GDM1 (cell line): ENCODE measurements at places on chromosomes 11 and 22.

DNA sequence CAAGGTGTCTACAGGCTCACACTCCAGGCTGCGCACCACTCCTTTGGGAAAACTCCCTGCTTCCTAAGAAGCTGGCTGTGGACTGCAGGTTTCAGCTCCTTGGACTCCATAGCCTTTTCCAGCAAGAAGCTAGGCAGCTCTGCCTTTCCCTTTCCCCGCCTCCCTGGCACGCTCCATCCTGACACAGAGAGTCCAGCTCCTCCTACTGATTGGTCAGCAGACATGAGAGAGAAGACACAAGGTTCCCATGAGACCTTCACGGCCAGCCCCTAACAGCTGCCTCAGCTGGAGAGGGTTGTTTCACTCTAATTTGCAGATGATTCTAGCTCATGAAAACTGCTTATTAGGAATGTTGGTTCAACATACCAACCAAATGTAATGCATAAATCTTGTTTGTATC lies 27.6 kb downstream of the TENM4 start:
- no peak for DNase-seq

DNA sequence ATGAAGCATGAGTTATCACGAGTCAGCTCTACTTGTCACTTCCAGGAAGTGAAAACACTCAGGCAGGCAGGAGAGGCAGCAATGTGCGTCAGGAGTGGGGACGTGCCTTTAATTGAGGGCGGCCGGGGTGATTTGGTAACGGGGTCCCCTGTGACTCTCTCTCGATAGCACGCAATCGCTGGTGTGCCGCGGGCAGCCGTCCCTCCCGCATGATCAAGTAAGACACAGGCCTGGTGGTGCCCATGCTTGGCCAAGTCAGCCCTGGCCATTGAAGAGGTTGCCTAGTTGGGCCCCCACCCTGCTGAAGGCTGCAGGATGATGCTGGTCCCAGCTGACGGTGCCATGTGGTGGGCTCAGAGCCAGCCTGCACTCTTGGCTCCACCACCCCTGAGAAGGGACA lies 29.7 kb downstream of the CACNG2 start:
- no peak for DNase-seq

DNA sequence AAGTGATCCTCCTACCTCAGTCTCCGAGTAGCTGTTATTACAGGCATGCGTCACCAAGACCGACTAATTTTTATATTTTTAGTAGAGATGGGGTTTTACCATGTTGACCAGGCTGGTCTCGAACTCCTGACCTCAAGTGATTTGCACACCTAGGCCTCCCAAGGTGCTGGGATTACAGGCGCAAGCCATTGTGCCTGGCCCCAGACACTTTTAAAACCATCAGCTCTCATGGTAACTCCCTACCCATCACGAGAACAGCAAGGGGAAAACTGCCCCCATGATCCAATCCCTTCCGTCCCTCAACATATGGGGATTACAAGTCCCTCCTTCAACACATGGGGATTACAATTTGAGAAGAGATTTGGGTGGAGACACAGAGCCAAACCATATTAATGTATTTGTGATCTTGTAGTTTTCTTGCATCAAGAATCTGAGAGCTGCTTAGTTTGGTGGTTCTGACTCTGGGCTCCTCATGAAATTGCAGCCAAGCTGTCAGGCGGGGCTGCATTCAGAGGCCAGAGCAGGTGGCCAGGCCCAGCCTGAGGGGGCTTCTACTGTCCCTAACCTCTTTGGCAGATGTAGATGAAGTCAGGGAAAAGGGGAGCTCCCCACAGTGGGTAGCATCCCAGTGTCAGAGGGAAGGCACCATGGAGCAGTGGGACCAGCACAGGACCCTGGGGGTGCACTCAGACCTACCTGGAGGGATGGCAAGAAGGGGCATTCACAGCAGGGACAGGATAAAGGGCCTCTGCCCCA lies 31.2 kb upstream of the PRAME start:
- DNase-seq = no peak

DNA sequence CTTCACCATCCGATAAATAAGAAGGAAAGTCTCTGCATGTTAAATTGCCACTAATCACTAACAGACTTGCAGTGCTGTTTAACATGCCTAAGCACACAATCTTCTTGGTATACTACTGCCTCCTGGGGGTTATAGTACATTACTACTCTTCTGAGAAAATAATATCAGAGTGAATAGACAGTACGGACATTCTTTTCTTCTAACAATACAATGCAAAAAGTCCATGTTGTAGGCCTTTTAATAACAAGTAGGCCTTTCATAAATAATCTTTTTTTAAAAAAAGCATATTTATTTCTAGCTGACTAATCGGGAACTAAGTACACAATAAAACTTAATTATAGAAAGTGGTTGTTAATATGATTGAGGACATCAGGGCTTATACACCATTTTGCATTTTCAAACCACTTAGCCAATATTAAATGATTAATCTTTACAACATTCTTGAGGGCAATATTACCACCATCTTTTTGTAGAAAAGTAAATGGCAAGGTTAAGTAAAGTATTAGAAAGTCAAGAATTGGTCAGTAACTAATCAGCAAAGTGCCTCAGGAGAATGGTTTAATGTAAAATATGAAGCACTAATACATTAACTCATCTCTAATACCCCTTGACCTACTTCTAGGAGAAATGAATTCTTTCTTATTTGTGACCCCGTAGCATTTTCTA lies 84.7 kb downstream of the TTC28 start:
- peak; percentile 30 for DNase-seq

DNA sequence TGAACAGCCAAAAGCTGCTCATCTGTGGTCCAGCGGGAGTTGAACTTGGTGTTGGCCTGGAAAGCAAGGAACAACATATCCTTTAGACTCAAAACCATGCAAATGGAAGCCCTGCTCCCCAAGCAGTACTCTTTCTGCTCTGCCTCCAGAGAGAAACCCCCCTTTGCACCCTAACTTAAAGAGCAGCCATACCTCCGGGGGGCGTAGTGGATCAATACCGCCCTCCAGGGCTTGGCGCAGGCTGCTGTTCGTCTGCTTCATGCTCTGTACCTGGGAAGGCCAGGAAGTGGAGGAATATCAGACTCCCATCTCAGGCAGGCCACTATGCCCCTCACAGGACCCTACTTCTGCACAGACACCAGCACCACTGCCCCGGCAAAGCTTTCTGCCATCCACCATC lies 4.3 kb downstream of the RCOR2 start:
- DNase-seq = no peak

- no peak for DNase-seq
Measured at GRCh38 chr22:17794726-17795542, 20.7 kb upstream of the BID start.

DNA sequence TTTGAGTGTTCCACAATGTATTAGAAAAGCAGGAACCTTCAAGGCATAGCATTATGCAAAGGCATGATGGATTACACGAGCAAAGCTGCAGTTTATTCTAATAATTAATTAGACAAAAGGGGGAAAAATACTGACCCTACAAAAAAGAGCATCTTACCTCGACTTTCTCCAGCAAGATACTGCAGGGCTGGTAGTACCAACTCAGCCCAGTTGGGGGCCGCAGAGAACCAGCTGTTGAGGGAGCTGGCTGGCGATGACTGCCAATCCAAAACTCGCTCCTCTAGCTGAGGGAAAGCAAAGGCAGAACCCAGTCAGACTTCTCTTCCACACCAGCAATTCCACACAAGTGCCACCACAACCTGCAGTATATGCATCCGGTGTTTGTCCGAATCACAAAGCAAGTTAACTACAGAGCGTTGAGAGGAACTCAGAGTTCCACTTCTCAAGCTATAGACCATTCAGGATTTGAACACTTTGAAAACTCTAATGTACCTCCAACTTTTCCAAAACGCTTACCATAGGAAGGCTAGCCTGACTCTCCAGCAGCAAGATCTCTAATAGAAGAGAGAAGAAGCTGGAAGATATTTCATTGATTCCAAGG lies 13.7 kb downstream of the NFRKB start:
- no peak for DNase-seq

DNA sequence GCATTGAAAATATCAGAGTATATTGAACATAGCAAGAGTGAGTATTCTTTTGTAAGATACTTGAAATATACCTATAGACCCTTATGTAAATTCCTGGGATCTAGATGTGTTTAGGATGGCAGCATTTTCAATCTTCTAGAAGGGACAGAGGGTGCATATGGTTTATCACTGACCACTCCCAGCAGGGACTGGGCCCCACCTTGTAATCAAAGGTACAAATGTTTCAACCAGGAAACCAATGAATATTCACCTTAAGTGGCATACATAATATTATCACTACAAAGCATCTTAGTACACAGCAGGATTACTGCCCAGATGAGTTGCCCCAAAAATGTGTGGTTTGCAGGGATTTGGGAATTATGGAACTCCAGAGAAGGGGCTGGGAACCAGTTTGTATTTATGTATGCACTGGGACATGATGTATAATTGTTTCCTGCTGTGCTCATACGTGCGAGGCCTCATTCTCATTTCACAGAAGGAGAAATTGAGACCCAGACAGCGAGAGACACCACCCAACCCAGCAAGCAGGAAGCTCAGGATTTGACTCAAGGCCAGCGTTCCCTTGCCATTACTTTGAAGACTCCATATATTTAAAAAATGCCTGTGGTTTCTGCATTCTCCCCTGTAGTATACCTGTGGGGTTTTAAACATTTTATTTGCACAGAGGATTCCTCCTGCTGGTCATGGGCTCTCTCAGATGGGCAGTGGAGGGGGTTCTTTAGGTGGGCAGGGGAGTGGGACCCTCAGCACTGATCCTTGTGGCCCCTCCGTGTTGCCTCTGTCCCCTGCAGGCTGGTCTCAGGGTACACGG lies 5.2 kb downstream of the APOL4 start:
- no peak for DNase-seq
